ENCODE measurements at places on chromosomes 2 and 18.

- DNase-seq, result peak; percentile 73
Observed at GRCh38 chr2:204260162-204260877, 285.0 kb upstream of the PARD3B start.

GRCh38 chr2:46802665-46803546, 112.7 kb downstream of the MCFD2 start:
- no peak for DNase-seq

GRCh38 chr2:107222466-107222865, 336.5 kb upstream of the ST6GAL2 start:
- DNase-seq, result no peak

DNA sequence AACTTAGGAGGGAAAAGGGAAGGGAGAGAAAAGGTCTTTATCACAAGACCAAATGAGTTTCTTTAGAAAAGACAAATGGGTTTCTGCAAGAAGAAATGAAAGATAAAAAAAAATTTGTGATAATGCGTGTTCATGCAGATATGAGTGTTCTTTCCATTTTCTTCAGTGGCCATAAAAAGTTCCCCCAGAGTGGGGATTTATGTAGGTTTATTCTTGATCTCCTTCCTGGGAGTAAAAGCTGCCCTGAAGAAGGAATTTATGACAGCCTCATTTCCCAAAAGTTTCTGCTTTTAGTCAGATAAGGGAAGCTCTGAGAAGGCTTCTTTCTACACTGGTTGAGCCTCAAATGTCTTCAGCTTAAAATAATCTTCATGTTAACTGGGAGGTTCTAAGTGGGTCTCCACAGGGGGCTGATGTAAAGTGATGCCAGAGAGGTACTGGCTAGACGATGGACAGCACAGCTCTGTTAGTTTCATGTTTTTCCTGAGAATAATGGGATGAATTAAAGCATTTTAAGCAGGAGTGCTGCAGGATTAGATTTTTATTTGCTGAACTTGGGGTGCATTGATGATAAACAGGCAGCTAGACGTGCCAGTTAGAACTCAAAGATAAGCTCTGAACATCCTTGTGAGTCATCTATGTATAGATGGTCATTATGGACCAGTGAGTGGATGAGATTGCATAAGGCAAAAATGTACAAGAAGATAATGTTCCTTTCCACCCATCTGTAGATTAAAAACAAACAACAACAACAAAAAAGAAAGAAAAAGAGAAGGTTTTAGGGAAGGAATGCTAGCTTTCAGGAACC, 99.4 kb upstream of the MSH2 start:
- no peak for DNase-seq

GRCh38 chr2:216315802-216316603, 56.3 kb downstream of the MARCHF4 start:
- DNase-seq, result no peak

DNA sequence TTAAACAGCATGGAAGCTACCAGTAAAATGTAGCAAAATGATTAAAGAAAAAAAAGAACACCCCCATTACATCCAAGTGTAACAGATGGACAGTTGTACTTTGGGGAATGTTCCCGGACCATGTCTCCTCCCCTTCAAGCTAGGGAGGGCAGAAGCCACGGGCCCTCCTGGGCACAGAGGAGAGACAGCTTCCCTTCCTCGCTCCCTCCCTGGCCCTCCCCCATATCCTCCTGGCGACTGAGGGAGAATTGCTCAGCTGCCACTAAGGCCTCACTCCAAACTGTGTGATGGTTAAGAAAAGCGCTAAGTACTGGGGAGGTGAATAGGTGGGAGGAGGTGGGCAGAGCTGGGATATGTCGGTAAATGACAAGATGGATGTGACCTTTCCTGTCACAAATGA, 358.0 kb downstream of the HRH4 start:
- no peak for DNase-seq

GRCh38 chr2:8578335-8579244, 103.3 kb upstream of the ID2 start:
- no peak for DNase-seq

DNA sequence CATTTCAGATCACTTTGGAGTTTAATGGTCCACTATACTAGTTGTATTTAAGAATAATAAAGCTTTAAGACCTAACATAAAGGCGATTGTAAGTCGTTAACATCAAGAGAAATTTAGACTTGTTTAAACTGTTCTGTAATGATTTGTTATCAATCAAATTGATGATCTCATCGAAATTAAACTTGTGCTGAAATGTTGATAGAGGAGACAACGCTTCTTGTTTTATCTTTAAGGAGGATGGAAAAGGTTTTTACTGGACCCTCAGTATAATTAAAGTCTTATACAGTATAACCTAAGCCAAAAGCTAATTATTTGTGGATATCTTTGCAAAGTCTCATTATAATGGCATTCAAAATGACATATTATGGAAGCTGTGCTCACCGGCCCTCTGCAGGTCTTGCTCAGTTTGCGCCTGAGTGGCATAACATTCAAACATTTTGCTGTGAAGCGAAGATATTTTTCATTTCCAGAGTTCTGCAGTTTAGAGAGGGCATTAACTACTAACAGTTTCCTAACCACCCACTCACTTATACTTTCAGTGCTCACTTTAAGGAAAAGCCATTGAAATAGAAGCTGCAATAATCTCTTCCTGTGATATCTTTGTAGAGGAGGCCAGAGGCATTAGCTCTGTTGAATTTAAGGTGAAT, 1.4 kb upstream of the SERTAD2 start:
- DNase-seq, result peak; percentile 74

DNA sequence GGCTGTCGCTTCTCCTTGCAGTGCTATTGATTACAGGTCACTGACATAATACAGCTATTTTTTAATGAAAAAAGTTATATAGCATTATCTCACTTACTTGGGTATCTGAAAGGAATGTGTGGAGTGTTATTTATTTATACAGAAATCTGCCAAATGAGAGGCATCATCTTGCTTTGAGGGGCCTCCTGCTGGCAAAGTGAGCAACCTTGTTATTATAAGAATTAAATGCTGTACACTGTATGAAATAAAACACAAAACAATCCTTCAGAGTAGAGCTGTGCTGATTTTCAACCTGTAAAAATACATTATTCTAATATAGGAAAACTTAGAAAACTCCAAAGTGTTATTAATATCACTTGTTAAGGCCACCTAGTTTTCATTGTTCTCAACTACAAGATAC, 20.9 kb downstream of the ERBB4 start:
- DNase-seq, result no peak

DNA sequence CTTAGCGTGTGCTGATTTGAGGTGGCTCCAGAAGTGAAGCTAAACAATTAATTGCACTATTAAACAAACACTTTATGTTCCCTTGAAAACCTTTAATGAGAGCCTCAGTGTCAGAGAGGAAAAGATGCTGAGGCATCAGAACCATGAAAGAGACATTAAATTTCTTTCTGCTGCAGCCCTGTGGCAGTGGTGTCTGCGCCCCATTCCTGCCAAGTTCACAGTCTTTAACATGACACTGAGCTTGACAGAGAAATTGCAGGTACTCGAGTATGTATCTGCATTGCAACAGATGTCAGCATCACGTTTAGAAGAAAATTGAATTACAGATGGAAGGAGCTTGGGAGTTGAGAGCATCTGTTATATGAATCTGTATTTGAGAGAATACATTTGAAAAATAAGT, 111.3 kb upstream of the CREB1 start:
- DNase-seq, result no peak

DNA sequence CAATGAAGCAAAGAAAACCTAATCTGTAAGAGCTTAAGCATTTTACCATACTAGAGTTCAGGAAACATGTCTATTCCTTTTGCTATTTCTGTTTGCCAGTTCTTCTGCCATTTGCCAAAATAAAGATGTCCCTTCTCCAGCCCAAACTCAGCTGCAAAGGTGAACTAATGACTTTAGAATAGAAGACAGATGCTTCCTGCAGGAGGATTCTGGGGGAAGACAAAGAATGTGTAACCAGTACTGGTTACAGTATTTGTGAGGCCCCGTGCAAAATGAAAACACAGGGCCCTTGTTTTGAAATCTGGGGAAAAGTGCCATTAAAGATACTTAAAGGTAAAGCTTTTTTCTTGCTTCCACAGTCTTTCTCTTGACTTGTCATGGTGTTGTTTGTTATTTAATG, 34.3 kb upstream of the MTX2 start:
- no peak for DNase-seq

- no peak for DNase-seq
Observed at GRCh38 chr2:113057117-113057516, 1.9 kb upstream of the IL36RN start.

- no peak for DNase-seq
Observed at GRCh38 chr2:180450841-180451240, 443.7 kb upstream of the CWC22 start.

- no peak for DNase-seq
Observed at GRCh38 chr2:239717319-239717675, 307.8 kb downstream of the NDUFA10 start.

DNA sequence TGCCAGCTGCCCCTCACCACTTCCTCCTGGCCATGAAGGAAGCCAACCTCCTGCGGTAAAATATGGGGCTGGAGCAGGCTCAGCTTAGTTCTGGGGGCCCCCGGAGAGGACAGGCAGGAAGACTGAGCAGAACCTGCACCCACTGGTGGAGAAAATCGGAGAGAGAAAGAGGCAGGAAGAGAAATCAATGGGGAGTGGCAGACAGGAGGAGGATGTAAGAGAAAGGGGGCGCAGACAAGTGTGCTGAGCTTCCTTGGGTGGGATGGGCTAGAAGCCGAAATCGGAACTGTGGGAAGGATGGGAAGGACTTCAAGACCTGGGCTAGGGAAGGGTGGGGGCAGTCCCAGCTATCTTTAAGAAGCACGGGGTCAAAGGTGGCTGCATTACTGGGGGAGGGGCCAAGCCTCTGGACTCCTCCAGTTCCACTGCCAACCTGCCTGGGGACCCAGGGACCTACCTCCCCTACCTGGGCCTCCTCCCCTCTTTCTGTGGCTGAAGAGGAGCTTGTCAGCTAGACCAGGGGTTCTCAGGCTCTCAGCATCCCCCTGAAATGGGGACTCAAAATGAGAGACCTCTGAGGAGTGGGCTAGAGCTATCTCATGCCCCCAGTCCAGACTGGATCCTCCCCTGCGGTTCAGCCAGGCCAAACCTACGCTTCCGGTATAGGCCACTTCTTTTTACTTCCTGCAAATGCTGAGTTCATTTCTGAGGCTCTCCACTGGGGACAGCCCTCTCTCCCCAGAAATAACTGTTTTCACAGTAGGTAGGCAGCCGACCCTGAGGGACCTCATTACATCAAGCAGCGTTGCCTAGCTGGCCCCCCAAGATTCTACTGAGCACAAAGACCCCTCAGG, 33.6 kb upstream of the B3GNT7 start:
- peak; percentile 39 for DNase-seq

- DNase-seq, result no peak
Observed at GRCh38 chr18:48997681-48997984, 46.9 kb upstream of the SMAD7 start.

DNA sequence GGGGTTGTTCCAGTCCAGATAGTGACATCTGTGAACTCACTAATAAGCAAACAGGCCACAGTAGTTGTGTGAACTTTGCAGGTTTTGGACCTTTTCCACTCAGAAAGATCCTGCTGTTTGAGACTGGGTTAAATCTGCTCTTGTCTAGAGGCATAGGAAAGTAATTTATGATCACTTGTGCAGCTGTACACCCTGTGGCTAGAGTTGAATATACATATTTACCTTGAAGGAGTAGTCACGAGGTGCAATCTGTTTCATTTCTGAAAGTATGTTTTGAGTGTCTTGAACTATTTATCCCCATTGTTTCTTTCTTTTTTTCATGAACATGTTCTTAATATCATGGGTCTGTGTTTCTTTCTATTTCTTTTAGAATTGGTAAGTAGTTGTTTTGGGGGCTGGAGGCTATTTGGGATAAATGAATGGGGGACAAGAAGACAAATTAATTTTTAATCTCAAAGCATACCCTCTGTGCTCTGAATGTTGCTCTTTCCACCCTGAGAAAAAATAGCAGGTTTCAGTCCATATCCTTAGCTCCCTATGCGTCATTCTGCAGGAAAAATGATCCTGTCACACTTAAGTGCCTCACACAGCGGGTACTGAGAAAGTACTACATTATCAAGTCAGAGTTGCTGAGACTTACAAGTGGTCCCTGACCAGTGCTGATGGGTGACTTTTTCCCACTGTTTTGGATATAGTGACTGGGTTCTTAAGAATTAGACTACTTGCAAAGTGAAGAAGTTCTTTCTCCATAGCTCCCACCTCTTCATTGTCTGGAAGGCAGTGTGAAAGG, 28.2 kb downstream of the DCC start:
- no peak for DNase-seq

DNA sequence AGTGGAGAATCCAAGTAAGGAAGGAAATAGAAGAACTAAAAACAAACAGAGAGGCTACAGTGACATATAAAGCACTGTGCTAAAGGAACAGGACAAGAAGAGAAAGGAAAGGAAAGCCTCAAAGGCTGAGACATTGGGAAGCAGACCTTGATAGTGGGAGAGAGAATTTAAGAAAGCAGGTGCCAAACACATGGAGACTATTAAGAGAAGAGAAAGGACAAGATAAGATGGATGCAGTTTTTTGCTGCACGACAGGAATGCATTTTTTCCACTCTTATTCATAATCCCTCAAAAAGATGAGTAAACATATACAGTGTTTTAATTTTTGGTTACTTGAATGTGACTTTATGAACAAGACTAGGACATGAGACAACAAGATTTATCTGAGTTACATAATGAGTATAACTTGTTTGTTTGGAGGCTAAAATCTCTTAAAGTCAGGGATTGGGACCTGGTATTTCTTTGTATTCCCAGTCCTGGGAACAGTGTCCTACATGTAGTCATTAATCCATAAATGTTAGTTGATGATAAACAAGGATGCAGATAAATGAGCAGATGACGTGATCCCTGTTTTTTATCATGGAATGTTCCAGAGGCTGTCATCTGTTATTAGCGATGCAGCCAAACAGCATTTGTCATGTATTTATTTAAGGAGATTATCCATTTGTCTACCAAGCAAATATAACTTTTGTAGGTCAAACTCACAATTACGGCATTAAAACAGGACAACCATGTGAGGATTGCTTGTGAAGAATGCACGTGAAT, 141.7 kb downstream of the DNER start:
- no peak for DNase-seq

DNA sequence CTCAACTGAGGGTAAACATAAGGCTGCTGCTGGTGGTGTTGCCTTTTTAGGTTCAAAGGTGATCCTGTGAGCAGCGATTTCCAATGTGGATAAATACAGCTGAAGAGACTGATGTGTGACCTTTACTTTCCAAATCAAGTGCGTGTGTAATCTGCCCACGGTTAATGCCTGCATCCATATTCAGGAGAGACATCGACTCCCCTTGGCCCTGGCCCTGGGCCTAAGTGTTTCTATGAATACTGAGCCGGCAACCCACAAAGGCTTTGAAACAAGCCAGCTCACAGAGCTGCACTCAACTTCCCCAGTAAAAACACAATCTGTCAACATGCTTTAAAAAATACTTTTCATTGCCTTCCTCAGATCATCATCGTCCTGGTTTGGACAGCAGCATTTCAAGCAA, 1026.6 kb downstream of the TMEM182 start:
- DNase-seq, result no peak

Measured in activated CD8-positive, alpha-beta T cell treated with anti-CD3 and anti-CD28 coated beads for 36 hours (primary cell).